ENCODE measurements at places on chromosomes 13 and 19.

DNA sequence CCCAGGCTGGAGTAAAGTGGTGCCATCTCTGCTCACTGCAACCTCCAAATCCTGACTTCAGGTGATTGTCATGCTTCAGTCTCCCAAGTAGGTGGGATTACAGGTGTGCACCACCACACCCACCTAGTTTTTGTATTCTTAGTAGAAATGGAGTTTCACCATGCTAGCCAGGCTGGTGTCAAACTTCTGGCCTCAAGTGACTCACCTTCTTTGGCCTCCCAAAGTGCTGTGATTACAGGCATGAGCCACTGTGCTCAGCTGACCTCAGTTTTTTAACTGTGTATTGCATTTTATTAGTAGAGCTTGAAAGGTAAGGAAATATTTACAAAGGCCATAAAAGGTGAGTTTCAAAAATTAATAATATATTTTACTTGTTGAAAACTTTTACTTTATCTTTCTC lies 2.3 kb downstream of the ZNF726 start:
- no peak for DNase-seq

- DNase-seq = peak; percentile 51
Measured at GRCh38 chr19:46714444-46715106, 2.3 kb downstream of the PRKD2 start.

GRCh38 chr13:73133531-73133930 lies 74.7 kb downstream of the KLF5 start:
- DNase-seq = no peak

GRCh38 chr19:5947435-5947834 lies 30.5 kb downstream of the RANBP3 start:
- no peak for DNase-seq

DNA sequence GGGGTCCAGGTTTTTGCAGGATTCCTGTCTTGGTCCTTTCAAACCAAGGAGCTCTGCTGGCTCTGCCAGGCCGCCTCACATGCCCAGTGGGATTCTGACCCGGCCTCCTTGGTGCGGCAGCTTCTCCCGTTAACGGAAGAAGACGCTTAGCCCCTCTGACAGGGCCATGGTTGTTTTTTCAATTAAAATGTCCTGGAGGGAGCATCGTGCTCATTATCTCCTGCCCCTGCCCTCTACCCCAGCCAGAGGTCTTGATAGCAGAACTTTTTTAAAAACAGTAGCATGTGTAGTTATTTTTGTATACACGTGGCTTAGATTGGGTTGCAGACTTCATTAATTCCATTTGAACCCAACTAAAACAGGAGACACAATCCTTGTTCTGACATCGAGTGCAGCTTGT lies 11.5 kb upstream of the RPS15 start:
- no peak for DNase-seq

- no peak for DNase-seq
Measured at GRCh38 chr13:110197026-110197425, 109.9 kb downstream of the COL4A1 start.

DNA sequence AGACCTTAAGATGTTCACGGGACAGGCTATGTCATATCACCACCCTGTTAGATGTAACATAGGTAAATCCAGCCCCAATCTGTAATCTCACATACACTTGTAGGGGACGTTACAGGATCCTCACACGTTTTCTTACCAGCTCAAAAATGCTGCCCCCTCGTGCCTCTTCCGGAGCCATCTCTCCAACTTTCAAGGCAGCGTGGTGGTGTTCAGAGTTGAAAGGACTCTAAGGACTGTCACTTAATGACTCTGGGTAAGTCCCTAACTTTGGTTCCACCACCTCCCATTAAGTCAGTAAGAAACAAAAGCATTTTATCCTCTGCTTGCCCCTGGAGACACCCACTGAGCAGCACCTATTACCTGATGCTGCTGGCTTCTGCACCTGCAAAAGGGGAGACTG lies 4.4 kb downstream of the MED26 start:
- DNase-seq = no peak

DNA sequence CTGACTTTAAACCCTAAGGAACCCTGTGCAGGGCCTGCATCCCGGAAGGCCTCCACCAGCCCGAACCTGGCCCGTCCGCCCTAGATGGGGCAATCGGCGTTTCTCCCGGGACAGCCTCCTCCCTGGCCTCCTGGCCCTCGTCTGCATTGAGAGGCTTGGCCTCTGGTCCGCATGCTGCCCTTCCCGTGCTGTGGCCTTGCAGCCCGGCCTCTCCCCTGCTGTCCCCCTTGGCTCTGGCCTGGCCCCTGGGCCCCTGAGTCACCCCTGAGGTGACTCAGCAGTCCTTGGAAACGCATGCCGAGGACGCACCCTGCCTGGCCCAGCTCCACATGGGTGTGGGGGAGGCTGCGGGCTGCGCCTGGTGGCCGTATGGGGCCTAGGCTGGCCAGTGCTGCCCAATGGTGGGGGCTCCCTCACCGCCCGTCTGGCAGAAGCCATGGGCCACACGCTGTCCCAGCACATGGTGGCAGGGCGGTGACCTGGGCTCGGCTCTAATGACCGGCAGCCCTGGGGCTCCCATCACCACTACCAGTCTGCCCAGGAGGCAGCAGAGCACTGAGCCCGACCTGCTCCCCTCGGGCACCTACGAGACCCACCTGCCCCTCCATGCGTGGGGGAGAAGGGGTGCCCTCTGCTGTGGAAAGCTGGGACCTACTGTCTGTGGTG lies 25.7 kb downstream of the SH3GL1 start:
- DNase-seq = peak; percentile 95

DNA sequence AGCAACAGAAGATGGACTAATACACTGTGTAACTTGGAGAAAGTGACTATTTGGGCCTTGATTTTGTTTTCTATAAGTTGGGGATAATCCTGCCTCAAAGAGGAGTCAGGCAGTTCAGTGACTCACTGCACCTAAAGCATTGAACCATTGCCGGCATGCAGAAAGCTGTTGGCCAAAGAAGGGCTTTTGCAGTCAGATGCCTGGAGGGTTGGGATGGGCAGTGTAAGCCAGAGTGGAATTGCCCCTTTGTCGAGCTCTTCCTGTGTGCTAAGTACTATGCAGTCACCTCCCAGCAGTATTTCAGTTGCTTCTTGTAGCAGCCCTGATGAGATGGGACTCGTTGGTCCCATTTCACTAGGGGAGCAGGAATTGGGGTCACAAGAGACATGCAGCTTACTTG lies 11.1 kb downstream of the ZNF473 start:
- DNase-seq = no peak

DNA sequence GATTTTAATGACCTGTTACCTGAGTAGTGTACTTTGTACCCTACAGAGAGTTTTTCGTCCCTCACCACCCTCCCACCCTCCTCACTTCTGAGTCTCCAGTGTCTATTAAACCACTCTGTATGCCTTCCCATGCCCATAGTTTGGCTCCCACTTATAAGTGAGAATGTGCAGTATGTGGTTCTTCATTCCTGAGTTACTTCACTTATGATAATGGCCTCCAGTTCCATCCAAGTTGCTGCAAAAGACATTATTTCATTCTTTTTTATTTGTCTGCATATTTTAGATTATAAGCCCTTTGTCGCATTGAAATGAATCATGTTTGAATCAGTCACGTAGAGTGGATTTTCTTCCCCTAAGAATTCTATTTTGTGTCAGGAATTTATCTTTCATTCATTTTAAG lies 12.2 kb upstream of the HTR2A start:
- no peak for DNase-seq

GRCh38 chr13:44758630-44759383 lies 182.7 kb upstream of the TSC22D1 start:
- DNase-seq = no peak

DNA sequence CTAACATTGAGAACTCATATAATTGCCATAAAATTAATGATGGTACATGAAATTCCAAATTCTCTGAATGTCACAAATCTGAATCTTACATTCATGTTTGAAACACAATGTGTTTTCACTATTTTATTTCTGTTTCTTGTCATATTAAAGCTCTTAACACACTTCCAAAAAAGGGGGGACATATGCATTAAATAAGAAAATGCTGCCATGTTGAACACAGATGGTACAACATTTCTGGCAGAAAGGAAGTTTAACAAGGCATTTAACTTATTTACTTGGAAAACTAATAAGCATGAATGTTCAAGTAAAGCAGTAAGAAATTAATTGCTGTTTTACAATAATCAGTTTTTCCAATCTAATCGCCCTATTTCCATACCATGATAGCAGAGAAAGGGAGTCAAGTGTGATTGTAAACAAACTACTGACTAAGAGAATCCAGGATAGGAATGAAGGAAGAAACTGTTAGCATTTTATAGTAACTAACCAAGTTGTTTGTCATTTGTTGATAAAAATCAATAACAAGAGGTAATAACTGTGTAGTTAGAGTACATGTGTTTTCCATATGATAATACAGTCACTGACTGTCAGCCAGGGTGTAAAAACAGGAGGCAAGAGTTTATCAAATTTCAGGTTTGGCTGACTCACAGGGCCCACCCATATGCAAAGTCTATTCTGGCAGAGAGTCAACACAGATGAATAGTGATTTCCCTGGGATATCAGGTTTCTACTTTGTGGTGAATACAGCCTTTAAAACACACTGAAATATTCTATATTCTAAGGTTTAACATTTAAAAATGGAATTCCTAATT lies 5.7 kb upstream of the FOXO1 start:
- DNase-seq = peak; percentile 93

DNA sequence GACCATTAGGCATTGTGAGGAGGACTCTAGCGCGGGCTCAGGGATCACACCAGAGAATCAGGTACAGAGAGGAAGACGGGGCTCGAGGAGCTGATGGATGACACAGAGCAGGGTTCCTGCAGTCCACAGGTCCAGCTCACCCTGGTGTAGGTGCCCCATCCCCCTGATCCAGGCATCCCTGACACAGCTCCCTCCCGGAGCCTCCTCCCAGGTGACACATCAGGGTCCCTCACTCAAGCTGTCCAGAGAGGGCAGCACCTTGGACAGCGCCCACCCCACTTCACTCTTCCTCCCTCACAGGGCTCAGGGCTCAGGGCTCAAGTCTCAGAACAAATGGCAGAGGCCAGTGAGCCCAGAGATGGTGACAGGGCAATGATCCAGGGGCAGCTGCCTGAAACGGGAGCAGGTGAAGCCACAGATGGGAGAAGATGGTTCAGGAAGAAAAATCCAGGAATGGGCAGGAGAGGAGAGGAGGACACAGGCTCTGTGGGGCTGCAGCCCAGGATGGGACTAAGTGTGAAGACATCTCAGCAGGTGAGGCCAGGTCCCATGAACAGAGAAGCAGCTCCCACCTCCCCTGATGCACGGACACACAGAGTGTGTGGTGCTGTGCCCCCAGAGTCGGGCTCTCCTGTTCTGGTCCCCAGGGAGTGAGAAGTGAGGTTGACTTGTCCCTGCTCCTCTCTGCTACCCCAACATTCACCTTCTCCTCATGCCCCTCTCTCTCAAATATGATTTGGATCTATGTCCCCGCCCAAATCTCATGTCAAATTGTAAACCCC lies 2.8 kb upstream of the CEACAM5 start:
- no peak for DNase-seq

GRCh38 chr13:88622362-88622973 lies 951.3 kb downstream of the SLITRK5 start:
- DNase-seq = no peak

DNA sequence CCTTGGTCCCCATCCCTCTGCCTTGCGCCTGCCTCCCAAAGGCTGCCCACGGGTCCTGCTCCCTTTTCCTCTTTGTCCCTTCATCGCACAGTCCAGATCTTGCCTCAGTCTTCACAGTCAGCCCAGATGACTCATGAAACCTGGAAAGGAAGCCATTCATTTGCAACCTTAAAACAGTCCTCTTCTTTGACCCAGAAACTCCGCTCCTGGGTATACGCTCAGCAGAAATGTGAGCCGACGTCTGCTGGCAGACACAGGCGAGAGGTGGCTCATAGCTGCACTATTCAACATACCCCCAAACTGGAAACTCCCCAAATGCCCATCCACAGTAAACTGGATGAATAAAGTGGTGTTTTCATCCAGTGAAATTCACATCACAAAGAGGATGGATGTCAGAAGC lies 13.6 kb upstream of the PEPD start:
- no peak for DNase-seq

GRCh38 chr19:2325281-2326046 lies 2.9 kb downstream of the LSM7 start:
- DNase-seq = no peak

DNA sequence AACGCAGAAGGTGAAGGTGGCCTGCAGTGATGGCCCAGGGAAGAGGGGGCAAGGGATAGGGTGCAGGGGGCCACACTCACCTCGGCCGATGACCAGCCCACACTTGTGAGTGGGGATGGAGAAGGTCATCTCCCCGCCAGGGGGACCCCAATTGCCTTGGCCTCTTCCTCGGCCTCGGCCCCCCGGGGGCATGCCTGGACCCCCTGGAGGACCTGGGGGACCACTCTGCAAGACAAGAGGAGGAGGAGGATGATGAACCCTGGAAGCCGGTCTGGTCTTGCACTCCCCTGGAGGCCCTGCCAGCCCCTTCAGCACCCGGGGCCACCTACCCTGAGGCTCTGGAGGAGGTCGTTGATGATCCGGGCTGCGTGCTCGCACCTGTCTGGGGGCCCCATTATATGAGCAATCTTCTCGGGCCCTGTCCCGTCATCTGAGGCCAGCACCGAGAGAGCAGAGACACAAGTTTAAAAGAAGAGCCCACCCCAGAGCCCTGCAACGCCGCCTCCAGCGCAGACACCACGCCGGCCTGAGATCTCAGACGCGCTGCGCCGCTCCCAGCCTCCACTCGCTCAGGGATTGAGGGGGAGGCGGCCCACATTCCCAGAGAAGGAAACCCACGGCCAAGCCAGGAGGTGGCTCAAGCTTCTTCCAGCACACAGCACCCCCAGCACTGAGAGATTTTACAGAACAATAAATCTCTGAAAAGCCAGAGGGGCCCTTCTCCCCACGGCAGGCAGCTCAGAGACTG lies 7.8 kb downstream of the KHSRP start:
- DNase-seq = no peak

DNA sequence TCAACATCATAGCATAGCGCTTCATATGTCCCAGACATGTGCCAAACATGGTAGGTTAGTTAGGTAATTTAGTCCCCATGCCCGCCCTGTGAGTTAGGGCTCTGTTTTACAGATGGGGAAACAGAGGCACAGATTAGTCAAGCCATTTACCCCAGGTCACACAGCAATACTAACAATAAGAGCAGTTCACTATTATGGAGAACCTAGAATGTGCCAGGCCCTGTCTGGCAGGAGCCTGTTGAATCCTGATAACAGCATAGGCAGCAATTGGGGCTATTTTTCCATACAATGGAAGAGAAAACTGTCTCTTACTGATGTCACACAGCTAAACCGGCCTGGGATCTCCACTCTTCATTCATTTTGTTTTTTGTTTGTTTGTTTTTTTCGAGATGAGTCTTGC lies 6.5 kb upstream of the PPP1R37 start:
- no peak for DNase-seq

- peak; percentile 68 for DNase-seq
Measured at GRCh38 chr19:11137542-11138384, 17.8 kb downstream of the SPC24 start.

DNA sequence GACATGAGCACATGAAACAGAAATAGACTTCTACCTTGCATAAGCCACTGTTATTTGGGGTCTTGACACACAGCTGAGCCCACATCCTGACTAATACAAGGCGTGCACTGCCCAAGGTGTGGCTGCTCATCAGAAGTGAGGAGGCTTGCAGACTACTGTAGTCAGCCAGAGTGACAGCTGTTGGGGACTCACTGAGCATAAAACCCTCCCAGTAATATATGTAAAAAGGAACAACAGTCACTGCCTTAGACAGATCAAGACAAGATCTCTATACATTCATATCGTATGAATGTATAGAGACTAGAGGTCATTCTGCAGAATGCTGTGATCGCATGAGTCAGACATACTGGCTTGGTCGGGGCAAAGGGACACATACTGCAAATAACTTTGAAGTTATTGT lies 4.1 kb upstream of the C1QTNF9B start:
- DNase-seq = no peak

GRCh38 chr13:51772781-51773180 lies 31.2 kb downstream of the DHRS12 start:
- DNase-seq = no peak

All from hematopoietic multipotent progenitor cell treated with erythropoietin and hydrocortisone succinate and interleukin-3 and kit ligand, for 15 days (in vitro differentiated cells).